ENCODE measurements at places on chromosomes 7 and 10.

- DNase-seq: no peak
Observed at GRCh38 chr10:113644185-113645120, 19.4 kb downstream of the NRAP start.

DNA sequence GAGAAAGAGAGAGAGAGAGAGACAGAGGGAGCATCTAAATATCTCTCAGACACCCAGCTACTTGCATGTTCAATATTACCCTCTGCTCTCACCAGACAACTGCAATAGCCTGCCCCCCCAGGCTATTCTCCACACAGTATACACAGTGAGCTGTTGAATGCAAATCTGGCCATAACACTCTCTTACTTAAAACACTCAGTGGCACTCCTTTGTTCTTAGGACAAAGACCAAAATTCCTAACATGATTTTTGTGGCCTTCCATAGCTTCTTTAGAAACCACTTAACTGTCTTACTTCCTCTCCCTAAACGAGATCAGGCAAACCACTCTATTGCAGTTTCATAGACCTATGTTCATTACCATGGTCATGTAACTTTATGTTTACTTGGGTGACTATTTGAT is 903.6 kb upstream of the AUTS2 start:
- no peak for DNase-seq

DNA sequence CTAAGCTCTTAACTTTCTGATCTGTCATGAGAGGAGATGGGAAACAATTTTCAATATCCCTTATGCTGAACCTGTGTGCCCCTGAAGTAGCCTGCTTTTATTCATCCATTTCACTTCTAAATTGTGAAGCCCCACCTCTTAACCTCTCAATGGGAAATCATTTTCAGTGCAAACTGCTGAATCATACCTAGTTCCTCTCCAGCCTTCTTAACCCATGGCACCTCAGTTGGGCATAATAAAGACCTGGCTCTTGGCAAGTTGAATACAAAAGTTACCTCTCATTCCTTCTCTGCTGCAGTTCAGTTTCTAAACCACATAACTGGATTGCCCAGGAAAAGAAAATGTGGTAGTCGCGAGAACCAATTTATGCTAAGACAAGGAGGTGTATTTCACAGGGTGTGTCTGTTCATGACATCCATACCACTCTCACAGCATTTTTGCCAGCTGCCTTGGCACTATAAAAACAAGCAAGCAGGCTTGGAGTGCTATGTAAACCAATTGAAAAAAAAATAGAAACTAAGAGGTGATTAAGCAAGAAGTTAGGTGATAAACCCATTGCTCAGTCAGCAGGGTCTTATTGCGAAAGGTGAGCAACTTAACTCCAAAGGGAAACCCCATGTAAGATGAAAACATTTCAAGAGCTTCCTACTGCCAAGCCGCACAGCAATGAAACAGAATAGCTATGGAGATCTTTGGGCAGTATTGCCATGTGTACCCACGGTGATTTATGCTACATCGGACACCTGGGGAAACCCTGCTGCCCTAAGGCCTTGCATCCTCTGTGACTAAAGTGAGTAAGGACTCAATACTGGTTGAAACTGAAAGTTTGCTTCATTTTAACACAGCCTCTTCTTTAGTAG is 57.0 kb upstream of the DKK1 start:
- no peak for DNase-seq

DNA sequence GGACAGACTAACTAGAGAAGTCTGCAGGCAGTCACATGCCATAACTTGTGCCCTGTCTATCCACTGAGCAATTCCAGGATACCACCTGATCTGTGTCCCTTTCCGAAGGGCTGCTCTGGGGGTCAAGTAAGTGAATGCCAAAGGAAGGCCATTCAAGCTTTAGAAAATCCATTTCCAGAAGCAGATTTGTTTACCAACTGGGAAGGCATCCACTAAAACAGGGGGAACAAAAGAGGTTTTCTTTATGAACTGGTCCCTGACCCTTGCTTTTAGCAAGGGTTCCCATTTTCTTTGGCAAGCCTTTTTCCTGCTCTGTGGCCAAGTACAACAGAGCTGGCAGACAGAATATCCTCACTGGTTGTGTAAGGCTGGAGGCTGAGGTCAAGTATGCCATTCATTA is 36.5 kb downstream of the ITPRID1 start:
- no peak for DNase-seq

GRCh38 chr10:68121852-68122251 is 12.6 kb downstream of the MYPN start:
- DNase-seq: no peak

DNA sequence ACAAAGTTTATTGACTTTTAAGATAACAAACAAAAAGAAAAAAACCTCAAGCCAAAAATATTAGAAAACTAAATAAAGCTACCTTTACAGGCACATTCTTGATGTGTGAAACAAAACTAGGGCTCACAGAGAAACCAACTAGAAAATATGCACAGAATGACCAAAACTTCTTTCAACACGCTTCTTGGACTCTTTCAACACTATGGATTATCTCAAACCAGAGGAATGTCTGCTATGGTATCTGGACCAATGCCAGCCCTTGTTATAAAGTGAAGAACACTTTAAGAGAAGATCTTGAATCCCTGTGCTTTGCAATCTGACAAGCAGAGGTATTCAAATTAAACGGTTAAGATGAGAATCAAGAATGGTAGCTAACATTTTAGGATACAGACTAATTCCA is 76.6 kb downstream of the DNAJC1 start:
- DNase-seq: no peak

DNA sequence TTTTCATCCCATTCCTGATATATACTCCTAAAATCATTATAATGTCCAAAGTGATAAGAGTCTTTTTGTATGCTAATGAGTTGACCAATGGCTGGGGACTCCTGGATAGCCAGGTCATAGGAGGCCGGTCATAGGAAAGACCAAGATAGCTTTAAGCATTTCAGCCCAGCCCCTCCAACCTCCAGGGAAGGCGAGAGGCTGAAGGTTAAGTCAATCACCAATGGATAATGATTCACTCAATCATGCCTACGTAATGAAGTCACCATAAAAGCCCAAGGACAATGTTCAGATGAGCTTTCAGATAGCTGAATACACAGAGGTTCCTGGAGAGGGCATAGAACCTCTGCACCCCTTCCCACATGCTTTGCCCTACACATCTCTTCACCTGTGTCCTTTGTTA is 75.7 kb downstream of the VWDE start:
- DNase-seq: no peak

DNA sequence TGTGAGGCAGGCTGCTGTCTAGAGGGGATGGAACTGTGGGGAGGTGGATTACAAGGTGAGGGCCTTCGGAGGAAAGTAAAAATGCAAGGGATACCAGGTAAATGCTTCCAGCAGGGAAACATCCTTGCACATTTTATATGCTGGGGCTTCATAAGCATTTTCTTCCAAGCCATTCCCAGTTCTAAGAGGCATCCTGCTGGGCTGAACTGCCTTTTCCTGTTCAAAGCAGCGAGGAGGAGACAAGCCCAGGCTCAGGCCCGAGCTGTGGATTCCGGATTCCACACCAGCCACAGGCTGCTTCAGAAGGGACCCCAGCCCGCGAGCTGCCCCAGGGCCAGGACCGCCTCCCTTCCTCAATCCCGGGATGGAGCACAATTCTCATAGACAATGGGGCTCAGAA is 249.7 kb downstream of the TNS3 start:
- no peak for DNase-seq

- DNase-seq: no peak
Observed at GRCh38 chr10:110764378-110764777, 107.3 kb upstream of the PDCD4 start.

- no peak for DNase-seq
Observed at GRCh38 chr7:98105942-98106544, 619 bp upstream of the LMTK2 start.

- DNase-seq: no peak
Observed at GRCh38 chr10:92822964-92823363, 25.4 kb upstream of the EXOC6 start.

GRCh38 chr7:150406312-150406566 is 27.1 kb downstream of the ZNF775 start:
- no peak for DNase-seq

DNA sequence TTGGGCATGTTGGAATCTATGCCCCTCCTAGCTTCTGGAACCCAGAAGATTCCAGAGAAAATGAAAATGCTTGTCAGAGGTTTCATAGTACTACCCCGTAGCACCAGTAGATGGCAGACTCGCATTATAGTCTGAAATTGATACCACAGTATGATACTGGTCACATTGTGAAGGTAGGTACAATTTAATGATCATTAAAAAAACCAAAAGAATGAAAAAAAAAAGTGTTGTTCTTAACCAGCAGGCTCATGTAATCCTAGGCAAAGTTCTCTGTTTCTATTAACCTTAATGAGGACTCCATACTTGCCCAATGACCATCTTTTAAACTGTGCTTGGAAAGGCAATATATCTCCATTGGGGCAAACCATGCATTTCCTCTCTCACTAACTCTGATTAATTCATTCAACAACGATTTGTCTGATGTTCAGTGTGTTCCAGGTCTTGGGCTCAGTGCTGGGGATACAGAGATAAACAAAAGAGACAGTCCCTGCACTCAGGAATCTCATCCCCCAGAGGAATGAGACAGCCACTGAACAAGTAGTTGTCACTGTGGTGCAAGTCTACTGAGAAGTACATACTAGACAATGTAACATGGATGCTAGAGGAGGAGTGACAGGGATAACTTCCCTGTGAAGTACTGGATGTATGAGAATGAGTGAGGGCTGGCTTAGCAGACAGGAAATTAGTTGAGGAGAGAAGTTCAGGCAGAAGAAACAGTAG is 223.5 kb upstream of the PHYHIPL start:
- no peak for DNase-seq

GRCh38 chr10:96374639-96374984 is 15.8 kb upstream of the OPALIN start:
- no peak for DNase-seq

DNA sequence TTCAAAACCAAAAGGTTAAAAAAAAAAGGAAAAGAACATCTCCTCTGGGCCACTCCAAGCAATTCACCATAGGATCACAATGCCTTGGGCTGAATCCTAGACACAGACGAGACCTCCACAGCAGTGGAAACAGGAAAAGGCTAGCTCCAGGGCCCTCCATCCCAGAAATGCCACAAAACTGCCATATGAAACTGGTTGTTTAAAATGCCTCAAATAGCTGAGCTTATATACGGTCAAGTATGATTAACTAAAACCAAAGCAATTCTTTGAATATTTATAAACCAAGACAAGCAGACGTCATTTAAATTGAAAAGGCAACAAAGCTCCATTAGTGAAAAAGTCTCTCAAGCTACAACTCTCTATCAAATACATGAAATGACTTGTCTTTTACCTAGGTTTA is 63.1 kb downstream of the DOCK4 start:
- DNase-seq: no peak
